ENCODE measurements at places on chromosomes 1 and 21. TPM values are rescaled to one million over a fixed set of nuclear protein-coding genes. Genes with fewer than 3 reads are reported as not detected.
A peak's percentile ranks its signal among the peaks of the same experiment; 100 is the strongest.

Gene DISP3
- not detected for total RNA-seq

Gene GCSAML
- total RNA-seq = not detected

Gene SDE2
- total RNA-seq = 32.5 TPM

GRCh38 chr1:215567491-215568298, 591 bp downstream of the KCTD3 start:
- DNase-seq = peak; percentile 58

GRCh38 chr1:211339631-211340041, 13.0 kb downstream of the TRAF5 start:
- no peak for DNase-seq

DNA sequence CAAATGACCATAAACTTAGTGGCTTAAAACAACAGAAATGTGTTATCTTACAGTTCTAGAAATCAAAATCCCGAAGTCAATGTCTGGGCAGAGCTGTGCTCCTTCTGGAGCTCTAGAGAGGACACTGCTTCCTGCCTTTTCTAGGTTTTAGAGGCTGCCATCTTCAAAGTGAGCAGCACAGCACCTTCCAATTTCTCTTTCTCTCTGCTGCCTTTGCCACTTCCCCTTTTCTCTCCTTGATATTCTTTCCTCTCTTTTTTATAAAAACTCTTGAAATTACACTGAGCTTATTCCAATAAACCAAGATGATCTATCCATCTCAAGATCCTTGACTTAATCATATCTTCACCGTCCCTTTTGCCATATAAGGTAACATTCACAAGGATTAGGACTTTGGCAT, 616.9 kb downstream of the PLPP3 start:
- no peak for DNase-seq

DNA sequence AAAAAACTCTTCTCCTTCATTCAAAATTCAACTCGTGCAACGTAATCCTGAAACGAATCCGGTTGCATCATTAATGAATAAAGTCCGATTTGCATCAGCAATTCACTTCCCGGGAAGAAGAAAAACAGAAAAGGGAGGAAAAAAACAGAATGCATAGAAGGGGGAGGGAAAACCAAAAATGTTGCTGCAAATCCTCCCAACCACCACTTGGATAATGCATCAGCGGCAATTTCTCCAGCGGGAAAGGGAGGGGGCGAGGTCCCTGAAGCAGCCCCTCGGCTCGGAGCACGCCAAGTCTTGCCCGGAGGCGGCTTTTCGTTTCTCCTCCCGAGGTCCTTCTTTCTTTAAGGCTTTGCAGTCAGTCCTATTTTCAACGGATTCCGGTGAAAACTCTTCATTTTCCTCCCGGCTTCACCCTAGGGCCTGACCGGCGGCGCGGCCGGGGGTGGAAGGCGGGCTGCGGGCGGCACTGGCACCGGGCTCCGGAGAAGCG, 723 bp downstream of the CDC42BPA start:
- peak; percentile 77 for DNase-seq

DNA sequence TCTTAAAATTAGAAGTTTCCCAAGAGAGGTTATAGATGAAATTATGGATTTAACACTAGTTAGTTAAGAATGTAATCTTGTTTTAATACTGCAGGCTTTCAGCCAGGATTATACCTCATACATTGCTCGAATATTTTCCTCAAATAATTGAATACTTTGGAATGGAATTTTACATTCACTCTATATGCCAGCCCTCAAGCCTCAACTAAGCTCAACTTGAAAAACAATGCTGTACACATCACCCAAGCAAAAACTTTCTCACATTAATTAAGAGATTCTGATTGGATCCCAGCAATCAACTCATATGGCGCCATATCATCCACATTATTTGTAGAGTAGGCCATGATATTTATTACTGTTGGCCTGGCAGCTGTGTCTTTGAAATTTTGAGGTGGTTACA, 710.7 kb upstream of the ADAMTS5 start:
- DNase-seq = no peak

DNA sequence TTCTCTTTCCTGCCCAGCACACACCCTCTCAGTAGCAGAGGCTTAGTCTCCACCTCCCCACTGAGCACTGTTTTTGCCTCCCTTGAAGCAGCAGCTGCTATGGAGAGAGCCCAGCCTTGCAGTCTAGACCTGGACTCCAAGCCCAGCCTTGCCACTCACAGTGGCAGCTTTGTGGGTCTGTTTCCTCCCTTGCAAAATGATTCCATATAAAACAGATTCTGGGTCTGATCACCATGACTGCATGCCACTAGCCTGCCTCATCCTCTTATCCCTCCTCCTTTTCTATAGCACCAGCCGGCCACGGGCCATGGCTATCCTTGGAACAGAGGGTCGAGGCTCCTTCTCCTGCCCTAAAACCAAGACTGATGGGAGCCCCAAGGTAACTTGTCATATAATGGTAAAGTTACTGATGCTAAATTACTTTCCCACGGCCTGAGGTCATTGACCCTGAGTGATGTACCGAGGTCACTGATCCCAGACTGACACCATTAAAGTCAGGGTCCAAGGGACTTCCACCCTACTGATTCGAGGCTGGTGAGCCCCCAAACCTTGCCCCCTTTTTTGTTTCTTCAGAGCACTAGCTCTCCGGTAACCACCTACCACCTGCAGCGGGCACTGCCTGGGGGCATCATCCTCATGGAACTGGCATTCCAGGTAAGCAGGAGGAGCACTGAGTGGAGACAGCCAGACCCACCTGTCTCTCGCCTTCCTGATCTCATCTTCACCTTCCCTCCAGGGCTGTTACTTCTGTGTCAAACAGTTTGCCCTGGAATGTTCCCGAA, 7.9 kb downstream of the HYI start:
- DNase-seq = no peak

DNA sequence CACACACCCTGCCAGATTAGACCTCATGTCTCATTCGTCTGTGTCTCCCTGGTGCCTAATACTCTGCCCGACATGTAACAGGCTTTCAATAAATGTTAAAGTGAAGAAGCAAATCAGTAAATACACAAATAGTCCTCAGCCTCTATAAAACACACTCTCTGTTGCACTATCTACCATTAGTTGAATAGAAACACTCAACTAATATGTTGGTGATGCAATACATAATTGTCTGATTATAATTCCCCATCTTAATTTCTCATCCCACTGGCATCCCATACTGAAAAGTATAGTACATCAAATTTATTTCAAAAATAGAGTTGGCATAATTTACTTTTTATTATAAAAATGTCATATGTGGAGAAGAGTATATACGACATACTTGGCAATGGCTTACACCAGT, 162.4 kb downstream of the PAPPA2 start:
- DNase-seq = no peak

Data from dermis blood vessel endothelial cell (primary cell).